ENCODE measurements at places on chromosomes 16 and 17.

DNA sequence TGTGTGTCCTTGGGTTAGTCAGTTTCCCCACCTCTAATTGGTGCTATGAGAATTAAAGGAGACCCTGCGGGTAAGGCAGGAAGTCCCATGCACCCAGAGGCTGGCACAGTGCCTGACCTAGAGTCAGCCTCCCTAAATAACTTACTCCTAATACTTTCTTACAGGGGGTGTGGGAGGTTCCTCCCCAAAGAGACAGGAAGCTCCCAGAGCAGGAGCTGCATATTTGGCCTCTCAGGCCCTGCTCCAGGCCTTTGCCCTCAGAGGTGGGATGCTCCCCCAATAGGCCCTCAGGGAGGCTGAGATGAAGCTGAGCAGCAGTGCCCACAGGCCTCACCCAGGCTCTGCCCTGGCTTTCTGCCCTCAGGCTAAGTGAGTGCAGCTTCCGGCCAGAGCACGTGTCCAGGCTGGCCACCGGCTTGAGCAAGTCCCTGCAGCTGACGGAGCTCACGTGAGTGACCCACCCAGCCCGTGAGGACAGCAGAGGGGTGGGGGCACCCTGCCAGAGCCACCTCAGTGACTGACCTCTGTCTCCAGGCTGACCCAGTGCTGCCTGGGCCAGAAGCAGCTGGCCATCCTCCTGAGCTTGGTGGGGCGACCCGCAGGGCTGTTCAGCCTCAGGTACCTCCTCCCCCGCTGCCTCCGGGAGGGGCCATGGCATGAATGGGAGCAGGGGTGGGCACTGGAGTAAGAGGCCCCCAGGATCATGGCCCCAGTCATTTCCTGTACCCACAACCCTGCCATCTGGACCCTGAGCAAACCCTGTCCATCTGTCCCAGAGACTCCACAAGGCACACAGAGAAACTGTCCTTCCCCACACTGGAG is 31.1 kb upstream of the CPNE2 start:
- no peak for DNase-seq

GRCh38 chr16:84514874-84515835 is 10.7 kb upstream of the MEAK7 start:
- peak; percentile 86 for DNase-seq

GRCh38 chr17:65449495-65449894 is 112.0 kb downstream of the AXIN2 start:
- no peak for DNase-seq

- peak; percentile 38 for DNase-seq
Observed at GRCh38 chr16:22898874-22899348, 84.9 kb downstream of the HS3ST2 start.

- DNase-seq, result no peak
Observed at GRCh38 chr17:14940938-14941265, 324.2 kb downstream of the PMP22 start.

- no peak for DNase-seq
Observed at GRCh38 chr17:36195434-36196130, 976 bp downstream of the CCL3L1 start.

DNA sequence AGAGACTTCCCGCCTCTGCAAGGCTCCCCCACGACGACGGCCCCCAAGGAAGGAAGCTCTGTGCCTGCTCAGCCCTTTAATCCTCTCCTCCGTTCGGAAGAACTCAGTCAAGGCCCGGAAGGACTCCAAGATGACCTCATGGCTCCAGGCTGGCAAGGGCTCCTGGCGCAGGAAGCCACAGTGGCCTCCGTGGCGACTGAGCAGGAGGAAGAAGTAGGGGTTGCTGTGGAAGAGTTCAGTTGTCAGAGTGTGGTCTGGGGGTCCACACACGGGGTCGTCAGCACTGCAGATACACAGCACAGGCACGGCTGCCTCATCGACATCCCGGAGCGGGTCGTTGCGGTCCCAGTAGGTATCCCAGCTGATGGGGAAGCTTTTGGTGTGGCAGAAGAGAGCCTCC is 4.2 kb downstream of the ABHD15 start:
- no peak for DNase-seq

GRCh38 chr16:55828680-55829079 is 4.2 kb downstream of the CES1 start:
- DNase-seq, result no peak

DNA sequence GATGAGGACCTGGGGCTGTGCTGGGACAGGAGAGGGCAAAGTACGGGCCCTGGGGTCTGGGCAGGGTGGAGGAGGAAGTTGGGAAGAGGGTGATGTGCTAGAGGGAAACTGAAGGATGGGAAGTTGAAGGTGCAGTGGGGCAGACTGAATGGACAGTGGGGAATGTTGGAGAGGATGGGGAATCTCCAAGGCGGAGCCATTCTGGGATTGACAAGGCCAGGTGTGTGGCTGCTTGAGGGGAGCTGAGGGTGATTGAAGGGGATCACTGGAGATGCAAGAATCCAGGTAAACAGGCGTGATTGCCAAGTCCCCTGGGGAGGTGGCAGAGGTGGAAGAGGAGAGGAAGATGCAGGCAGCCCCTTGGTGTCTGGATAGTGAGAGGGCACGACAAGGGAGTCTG is 8.5 kb upstream of the HSD3B7 start:
- DNase-seq, result no peak

DNA sequence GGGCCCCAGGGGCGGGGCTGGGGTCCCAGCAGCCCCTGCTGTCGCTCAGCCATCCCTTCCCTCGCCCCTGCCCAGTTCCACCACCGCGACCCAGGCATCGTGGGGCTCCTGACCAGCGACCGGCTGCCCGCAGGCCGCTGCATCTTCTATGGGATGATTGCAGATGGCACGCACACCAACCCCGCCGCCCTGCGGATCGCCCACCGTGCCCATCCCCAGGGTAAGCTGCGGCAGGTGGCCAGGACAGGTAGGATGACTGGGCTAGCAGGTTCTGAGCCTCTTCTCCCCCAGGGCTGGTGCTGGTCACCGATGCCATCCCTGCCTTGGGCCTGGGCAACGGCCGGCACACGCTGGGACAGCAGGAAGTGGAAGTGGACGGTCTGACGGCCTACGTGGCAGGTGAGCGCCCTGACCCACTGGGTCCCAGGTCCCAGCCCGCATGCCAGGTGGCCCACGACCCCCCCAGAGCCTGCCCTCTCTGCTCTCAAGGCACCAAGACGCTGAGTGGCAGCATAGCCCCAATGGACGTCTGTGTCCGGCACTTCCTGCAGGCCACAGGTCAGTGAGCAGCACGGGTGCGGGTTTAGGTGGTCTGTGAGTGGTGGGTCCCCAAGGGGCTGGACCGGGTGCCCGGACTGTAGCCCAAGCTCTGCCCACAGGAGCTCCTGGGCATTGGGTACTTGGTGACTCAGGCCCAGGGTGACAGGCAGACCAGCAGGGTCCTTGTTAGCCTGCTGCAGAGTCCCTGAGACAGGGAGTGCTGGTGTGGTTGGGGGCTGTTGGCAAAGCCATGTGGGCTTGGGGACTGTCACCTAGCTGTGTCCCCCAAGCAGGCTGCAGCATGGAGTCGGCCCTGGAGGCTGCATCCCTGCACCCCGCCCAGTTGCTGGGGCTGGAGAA is 2.8 kb downstream of the CEMP1 start:
- no peak for DNase-seq

DNA sequence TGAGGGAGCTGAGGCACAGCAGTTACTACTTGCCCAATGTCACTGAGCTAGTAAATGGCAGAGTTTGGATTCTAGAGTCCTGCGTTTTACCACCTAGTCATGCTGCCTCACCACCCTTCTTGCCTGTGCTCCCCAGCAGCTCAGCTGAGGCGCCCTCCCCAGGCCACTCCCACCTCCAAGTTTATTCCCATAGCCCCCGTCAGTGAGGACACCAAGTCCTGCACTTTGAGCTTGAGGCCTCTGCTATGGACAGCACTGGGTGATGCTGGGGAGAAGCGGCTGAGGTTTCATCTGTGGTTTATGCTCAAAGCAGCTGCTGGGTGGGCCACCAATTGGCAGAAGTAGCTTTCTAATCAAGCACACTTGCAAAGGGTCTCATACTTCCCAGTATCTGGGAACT is 36.7 kb downstream of the TMEM238L start:
- DNase-seq, result no peak

DNA sequence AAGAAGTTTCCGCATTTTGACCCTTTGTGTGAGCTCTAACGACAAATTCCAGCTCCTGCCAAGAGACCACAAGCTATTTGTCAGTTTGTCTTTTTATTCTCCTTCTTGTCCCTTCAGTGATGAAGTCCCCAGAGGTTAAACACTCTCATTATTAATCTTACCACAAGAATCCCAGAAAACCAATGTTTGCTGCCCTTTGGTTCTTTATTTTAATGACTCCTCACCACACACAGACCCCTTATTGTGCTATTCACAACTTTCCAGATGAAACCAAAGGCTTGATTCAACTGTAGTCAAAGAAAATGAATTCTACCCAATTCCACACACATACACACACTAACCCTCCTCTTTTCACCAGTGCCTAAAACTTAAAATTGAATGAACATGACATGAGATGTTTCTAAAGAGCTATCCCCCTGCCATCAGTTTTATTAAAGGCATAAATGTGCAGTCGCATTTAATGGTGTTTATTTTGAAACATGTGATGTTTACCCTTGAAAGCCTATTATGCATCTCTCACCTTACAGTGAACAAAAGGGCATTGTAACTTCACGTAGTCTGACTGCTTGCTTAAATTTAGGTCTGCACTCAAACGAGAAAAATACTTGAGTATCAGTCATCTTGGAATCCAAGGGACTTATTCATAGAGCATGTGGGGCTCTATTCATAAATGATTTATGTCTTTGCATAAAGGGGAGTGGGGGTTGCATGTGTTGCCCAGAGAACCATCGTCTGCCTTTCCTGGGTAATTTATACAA is 44.1 kb downstream of the PCTP start:
- DNase-seq, result no peak

- DNase-seq, result no peak
Observed at GRCh38 chr17:9110501-9110900, 89.2 kb downstream of the NTN1 start.

DNA sequence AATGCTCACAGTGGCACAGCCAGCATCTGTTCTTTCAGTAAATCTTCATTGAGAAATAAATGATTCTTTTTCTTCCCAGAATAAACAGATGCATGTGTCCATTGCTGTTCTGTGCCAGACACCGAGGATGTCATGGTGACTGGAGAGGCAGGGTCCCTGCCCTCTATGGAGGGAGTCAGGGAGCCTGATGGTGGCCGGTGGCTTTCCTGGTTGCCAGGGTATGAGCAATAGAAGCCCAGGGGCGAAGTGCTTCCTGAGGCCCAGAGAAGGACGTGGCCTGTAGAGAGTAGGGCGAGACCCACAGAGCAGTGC is 29.9 kb upstream of the NUDT16L1 start:
- DNase-seq, result no peak

DNA sequence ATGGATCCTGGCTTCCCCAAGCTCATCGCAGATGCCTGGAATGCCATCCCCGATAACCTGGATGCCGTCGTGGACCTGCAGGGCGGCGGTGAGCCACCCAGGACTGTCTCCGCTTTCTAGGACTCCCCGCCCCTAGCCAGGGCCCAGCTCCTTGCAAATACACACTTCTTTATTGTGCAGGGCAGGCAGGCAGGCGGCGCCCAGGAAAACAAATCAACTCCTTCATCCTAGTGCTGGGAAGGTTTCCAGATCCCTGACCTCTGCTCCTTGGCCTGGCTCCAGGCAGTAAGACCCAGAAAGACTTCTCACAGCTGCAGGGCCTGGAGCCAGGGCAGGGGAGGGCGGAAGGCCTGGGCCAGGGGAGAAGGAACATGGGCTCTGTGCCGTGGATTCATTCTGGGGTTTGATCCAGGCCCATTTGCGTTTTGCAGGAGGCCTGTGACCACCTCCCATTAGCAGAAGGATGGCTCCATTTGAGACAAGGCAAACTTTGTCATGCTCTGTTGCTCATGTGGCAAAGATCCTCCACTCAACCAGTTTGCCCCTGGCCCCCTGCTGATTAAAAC is 6.0 kb upstream of the LPCAT2 start:
- peak; percentile 94 for DNase-seq

DNA sequence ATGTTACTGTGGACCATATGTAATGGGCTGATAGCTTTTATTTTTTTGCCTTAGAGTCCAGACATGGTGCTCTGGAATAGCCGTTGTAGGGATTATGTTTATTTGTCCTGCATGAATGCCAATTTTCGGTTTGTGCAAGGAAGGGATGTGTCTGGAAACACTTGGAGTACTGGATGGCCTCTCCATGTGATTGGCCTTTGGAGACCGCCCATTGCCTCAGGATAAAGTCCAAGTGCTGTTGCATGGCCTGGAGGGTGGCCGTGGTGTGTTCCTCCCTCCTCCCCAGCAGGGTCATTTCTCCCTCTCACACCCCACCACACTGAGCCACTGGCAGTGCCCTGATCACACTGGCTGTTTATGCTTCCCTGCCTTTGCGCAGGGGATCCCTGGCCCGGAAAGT is 93.9 kb downstream of the MSI2 start:
- peak; percentile 79 for DNase-seq

DNA sequence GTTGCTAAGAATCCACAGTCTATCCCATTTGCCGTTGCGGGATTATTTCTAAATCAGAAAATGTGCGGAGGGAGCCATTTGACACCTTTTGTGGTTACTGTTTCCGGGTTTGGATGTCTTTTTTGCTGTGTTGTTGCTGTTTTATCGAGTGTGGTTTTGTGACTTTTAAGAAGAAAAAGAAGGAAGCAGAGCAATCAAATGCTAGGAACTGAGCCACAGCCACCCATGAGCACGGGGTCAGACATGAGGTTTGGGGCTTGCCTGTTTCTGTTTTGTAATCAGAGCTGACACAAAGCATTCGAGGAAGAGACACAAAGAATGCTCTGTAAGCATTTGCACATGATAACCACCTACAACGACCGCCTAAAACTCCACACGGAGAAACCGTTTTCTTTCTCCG is 53.1 kb upstream of the CHMP6 start:
- DNase-seq, result peak; percentile 45

DNA sequence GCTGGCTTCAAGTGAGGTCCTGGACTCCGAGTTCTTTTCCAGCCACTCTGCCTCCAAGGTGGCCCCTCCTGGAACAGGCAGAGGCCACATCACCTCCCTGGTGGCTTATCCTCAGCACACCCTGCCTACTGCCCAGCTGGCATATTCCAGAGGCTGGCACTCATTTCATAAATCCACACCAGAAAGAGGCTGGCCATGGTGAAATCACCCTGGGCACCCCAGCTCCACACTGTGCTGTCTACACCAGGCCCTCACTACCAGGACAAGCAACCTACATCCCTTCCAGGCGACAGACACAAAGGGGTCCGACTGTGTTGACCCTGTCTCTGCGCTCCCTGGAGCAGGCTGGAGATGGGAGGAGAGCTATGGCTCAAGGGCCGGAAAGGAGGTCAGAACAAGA is 100.2 kb downstream of the C16orf78 start:
- no peak for DNase-seq

DNA sequence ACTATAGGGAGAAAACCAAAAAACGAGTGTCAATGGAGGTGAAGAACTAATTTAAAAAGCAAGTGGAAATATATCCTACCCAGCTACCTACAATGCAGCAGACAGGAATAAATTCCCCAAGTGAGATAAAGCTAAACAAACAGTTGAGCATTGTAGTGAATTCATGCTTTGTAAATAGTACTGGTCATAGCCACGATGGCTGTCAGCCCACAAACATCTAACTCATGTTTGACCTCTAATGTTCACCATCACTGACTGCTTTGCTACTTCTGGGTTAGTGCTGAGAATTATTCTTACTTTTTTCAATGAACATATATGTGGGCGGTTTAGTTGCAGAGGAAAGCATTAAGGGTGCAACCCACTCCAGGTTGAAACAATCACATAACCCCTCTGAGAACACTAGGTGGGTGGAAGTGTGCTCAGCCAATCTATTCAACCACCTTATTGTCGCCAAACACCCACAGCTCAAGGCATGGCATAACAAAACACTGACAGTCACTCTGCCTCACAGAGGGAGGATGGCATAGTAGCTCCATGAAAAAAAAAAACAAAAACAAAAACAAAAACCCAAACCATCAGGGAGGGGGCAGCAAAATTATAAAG is 264.1 kb downstream of the ZFHX3 start:
- DNase-seq, result no peak

Data from left lung (tissue), 14 donors.